Posterior cingulate gyrus (tissue), 11 donors: ENCODE measurements at places on chromosomes 16 and 17.

- peak; percentile 97 for DNase-seq
Measured at GRCh38 chr17:60392042-60392844, at the start of gene USP32. TSS of gene USP32 (minus strand) at chr17:60392133. CDS start at chr17:60391939, 194 bp downstream.

- no peak for DNase-seq
Measured at GRCh38 chr16:2469399-2470233, 1.5 kb upstream of the NTN3 start.

DNA sequence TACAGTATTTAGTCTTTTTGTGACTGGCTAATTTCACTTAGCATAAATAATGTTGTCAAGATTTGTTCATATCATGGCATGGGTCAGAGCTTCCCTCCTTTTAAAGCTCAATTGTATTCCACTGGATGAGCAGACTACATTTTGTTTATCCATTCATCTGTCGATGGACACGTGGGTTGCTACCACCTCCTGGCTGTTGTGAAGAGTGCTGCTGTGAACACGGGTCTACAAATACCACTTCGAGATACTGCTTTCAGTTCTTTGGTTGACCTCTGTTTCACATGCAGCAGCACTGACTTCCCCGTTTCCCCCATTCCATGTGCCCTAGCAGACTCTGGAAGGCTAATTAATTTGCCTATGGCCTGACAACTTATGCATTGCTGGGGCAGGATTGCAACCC is 285.4 kb downstream of the SHISA9 start:
- no peak for DNase-seq

GRCh38 chr17:7471729-7472128 is 7.7 kb downstream of the ZBTB4 start:
- peak; percentile 3 for DNase-seq

- no peak for DNase-seq
Measured at GRCh38 chr17:72185564-72185963, 64.7 kb downstream of the SOX9 start.

DNA sequence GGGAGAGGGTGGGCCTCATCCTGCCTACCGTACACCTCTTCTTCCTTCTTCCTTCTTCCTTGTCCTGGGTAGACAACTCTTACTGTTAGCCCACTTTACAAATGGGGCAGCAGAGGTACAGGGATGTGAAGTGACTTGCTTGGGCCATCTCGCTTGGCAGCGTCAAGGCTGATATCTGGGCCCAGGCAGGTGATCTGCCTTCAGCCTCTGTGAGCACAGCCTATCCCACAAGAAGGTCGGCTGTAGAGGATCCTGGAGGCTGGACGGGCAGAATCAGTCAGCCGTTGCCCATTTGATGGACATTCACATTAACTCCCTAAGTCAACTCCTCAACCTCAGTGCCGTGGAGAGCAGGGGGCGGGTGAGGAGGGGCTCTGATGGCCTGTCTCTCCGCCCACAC is 317.3 kb downstream of the CPPED1 start:
- DNase-seq, result no peak

- no peak for DNase-seq
Measured at GRCh38 chr16:7113949-7114348, 218.7 kb upstream of the RBFOX1 start.

DNA sequence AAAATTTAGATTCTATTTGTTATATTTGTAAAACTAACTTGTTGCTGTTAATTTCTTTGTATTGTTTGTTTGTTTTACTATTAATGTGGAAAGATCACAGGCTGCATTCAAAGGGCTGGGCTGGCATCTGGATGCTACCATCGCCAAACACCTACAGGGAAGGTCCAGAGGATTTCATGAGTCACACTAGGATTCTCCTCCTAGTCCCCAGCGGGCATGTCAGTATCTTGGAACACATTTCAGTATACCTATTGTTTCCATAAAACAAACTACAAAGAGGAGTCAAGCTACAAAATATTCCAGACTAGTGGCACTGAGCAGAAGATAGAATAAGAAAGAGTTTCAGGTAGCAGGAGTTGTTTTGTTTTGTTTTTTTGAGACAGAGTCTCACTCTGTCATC is 55.3 kb downstream of the NOG start:
- DNase-seq, result no peak

- DNase-seq, result no peak
Measured at GRCh38 chr16:30054451-30054850, 11.1 kb upstream of the ALDOA start.

DNA sequence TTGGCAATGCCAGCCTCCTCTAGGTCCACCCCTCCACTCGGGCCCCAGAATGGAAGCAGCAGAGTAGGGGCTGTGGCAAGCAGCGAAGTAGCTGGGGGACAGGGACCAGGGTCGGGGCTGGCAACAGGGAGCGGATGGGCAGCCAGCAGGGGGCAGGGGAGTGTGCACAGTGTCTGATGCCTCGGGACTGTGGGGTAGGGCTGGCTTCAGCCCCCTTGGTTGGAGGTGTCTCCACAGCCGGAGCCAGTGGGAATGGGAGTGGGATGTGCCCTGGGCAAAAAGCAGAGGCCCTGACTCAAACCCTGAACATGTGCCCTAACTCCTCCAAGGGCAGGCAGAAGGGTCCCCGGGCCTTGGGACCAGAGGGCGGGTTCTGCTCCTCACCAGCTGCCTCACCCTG is 18.5 kb upstream of the ARHGAP27 start:
- DNase-seq, result no peak

- no peak for DNase-seq
Measured at GRCh38 chr17:10739386-10739785, 9.6 kb upstream of the TMEM220 start.

DNA sequence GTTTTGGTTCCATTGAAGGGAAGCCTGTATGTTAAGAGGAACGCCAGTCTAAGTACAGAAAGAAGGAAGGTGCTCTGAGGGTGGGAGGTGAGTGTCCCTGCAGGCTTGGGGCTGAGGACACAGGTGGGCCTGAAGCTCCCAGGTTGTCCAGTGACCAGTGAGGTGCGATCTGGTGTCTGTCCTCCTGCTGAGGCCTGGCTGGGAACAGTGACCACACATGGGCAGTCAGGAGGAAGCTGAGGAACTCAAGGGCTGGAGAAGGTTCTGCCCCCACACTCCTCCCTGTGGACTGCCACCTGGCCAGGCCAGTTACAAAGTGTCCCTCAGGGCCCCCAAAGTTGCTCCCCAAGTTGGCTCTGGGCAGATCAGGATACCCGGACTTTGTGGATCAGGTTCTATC is 102.1 kb downstream of the N4BP1 start:
- DNase-seq, result no peak

- no peak for DNase-seq
Measured at GRCh38 chr17:77736721-77737120, 221.8 kb upstream of the TNRC6C start.

DNA sequence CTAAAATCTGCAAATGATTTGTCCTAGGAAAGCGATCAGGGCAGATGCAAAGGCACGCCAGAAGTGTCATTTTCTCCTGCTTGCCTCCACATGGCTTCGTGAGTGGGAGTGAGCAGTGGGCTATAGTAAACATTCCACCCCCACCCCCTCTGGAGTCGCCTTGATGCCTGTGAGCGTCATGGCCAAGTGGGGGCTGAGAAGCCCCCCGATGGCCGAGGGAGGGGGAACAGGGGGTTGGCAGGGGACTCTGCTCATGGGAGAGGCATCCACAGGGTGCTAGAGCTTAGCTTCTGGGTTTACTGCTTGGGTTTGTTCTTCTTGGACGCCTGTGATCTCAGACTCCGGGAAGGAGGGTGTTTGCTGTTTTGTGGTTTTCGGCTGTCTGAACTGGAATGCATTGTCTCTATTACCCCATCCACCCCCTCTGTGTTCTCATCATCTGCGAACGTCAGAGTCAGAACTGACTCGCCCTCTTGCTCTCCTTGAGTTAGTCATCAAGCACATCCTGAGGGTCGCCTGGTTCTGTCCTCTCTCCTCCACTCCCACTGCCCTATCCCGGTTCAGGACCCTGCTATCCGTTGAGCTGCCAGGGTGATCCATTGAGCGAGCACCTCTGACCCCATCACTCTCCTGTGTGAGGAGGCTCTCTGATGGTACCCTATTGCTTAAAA is 15.4 kb downstream of the TNS4 start:
- DNase-seq, result no peak

DNA sequence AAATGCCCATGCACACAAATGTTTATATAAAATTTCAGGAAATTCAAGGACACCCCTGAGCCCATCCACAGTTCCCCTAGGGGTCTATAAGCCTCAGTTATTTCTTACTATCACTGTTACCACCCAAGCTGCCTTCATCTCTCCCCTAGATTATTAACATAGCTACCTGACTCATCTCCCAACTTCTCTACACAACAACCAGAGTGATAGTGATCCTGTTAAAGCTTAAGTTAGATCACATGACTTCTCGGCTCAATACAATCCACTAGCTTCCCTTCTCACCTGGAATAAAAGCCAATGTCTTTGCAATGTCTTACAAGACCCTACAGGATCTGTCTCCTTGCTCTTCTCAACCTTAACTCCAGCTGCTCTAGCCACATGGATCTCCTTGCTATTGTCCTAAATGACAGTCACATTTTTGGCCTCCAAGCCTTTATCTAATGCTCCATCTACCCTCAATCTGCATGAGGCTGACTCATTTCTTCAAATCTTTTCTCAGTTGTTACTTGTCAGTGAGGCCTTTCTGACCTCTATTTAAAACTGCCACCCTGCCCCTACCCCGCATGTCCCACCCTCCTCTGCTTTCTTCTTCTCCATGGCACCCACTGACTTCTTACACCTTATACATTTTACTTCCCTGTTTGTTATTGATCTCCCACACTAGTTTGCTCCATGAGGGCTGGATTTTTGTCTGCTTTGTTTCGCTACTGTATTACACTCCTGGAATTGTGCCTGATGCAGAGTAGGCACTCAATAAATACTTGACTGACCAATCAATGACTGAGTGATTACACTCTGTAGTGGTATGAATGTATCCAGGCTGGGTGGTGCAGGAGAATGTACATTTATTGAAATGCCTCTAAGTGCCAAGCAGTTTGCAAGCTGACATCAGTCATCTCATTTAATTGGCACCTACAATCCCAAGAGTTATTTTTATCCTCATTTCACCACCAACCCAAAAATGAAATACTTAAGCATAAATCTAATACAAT is 5.2 kb upstream of the LIG3 start:
- DNase-seq, result no peak

- DNase-seq, result no peak
Measured at GRCh38 chr16:64098451-64098850, 1023.4 kb downstream of the CDH11 start.

GRCh38 chr17:37086948-37087347 is 138.2 kb downstream of the AATF start:
- DNase-seq, result no peak

DNA sequence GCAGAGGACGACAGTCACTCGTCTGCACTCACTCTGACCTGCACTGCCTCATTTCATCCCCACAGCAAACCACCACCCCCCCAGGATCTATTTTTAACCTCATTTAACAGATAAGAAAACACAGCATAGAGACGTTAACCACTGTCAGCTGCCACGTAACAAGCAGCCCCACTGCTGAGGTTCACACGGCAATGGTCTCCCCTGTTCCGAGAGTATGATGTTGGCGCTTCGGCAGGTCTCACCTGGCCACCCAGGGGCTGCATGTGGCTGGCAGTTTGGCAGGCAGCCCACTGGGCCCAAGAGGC is 16.1 kb downstream of the ZNF469 start:
- no peak for DNase-seq

GRCh38 chr17:57294101-57294500 is 37.8 kb downstream of the MSI2 start:
- no peak for DNase-seq

- no peak for DNase-seq
Measured at GRCh38 chr17:9286434-9286833, 265.1 kb downstream of the NTN1 start.

- no peak for DNase-seq
Measured at GRCh38 chr16:56643833-56644232, 5.4 kb downstream of the MT1A start.

DNA sequence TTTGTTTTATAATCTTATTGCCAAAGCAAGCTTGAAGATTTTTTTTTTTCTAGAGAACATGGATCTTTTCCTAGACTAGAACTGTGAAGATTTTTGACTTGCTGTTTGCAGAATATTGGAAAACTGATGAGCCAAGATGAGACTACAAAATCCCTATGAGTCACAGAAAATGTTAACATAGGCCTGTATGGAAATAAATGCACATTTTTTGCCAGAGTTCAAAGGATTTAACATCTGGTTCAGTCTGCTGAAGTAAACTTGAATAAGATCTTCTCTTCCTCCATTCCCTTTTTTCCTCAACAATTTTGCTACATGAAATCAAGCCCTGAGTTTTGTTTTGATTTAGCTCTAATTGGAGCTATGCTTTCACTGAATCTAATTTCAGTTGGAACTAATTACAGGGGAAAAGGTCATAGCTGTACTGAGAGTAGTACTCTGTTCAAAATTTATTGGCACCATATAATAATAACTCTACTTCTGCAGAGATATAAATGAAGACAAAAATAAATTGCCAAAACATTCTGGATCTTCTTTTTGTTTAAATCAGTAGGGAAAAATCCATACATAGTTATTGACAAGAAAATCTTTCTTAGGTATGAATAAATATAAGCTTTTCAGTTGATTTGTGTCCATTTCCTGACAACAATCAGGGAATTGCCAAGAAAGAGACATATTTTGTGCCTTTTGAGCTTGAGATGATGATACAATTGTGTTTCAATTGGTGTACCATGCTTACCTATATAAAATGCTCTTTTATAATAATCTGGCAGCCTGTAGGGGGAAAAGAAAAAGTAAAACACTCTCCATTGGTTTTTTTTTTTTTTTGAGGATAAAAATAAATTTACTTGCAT is 387.5 kb upstream of the GOT2 start:
- no peak for DNase-seq

GRCh38 chr17:53039981-53040380 is 782.7 kb upstream of the KIF2B start:
- DNase-seq, result no peak

- no peak for DNase-seq
Measured at GRCh38 chr17:68624381-68624780, 23.2 kb upstream of the FAM20A start.

- DNase-seq, result no peak
Measured at GRCh38 chr16:80231888-80232287, 308.9 kb upstream of the DYNLRB2 start.

- DNase-seq, result no peak
Measured at GRCh38 chr17:39622380-39623006, 4.3 kb upstream of the PPP1R1B start.

DNA sequence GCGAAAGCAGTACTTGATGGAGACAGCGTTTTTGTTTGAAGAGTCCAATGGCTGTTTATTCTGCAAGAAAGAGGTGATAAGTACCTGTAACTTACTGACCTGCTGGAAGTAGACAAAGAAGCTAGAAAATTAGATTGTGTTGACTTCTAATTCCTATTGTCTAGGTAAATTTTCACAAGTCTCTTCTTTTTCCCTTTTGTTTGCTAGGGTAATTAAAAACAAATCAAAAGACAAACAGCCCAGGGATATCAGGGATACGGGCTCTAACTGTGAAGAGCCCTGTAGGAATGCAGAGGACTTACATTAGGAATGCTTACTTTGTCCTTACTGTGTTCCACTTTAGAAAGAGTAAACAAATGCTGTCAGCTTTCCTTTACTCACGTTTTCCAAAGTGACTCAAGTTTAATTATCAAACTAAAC is 7.0 kb downstream of the PSME3IP1 start:
- DNase-seq, result no peak
